ENCODE measurements at places on chromosomes 13 and 19.
A peak's percentile ranks its signal among the peaks of the same experiment; 100 is the strongest.

- no peak for DNase-seq
Observed at GRCh38 chr19:12996406-12997094, 1.3 kb downstream of the NFIX start.

DNA sequence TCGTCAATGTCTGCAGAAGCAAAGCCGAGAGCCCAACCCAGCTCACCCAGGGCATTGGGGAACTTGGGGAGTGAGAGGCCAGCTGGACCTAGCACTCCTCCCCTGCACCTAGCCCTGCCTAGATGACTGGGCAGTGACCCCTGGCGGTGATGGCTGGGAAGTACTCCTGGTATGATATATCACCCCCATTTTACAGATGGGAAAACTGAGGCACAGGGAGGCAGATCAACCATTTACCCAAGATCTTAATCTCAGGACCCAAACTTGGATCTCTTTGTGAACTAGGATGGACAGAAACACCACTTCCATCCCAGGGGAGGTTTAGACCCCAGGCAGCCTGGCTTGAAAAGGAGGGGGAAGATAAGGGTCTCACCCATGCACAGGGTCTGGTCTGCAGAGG, 43.5 kb downstream of the CCL25 start:
- DNase-seq = no peak

GRCh38 chr13:110331362-110331761, 24.3 kb downstream of the COL4A2 start:
- peak; percentile 14 for DNase-seq

DNA sequence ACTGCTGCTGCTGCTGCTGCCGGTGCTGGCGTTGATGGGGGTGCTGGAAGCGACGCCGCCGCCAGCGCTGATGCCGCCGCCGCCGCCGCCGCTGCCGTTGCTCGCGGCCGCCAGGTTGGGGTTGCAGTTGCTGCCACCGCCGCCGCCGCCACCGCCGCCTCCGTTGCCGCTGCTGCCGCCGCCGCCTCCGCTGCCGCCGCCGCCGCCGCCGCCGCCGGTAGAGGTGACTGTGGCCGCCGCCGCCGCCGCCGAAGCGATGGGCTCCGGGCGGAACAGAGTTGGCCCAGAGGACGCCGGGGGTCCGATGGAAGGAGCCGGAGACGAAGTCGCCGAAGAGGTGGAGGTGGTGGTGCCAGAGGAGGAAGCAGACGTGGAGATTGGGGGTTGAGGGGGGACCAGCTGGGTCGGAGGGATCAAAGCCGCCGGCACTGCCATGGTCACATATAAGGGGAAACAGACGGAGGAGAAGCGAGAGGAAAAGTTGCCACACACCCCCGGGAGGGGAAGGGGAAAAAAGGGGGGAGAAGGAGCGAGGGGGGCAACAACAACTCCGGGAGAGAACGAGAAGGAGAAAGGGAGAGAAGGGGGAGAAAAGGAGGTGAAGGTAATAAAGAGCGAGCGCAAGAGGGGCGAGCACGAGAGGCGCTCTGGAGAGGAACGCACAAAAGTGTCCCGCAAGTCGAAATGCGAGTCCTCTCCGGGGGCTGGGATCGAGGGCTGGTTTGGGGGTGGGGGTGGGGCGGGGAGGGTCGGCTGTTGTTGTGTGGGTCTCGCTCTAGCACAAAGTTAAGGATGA, 471 bp downstream of the DACH1 start:
- DNase-seq = no peak

GRCh38 chr13:33127009-33127551, 110.9 kb downstream of the KL start:
- no peak for DNase-seq

DNA sequence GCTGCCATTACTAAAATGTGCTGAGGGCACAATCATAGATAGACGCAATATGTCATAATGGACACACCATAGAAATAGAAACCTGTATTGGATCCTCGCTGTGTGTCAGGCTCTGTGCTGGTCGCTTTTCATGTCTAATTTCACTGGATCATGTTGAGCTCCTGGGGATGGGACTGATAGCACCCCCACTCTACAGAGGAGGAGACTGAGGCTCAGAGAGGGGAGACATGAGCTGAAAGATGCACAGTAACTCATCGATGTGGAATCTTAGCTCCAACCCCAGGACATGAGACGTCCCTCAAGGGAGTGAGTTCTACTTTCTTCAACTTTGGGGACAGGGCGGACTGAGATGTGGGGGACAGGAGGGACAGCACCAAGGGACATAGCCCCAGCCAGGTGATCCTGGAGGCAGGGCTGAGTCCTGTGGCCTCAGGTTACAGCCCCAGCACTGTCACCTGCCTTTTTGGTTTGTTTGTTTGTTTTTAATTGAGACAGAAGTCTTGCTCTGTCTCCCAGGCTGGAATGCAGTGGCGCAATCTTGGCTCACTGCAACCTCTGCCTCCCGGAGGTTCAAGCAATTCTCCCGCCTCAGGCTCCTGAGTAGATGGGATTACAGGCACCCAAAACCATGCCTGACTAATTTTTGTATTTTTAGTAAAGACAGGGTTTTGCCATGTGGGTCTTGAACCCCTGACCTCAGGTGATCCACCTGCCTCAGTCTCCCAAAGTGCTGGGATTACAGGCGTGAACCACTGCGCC, 6.6 kb upstream of the GIPC1 start:
- peak; percentile 74 for DNase-seq

DNA sequence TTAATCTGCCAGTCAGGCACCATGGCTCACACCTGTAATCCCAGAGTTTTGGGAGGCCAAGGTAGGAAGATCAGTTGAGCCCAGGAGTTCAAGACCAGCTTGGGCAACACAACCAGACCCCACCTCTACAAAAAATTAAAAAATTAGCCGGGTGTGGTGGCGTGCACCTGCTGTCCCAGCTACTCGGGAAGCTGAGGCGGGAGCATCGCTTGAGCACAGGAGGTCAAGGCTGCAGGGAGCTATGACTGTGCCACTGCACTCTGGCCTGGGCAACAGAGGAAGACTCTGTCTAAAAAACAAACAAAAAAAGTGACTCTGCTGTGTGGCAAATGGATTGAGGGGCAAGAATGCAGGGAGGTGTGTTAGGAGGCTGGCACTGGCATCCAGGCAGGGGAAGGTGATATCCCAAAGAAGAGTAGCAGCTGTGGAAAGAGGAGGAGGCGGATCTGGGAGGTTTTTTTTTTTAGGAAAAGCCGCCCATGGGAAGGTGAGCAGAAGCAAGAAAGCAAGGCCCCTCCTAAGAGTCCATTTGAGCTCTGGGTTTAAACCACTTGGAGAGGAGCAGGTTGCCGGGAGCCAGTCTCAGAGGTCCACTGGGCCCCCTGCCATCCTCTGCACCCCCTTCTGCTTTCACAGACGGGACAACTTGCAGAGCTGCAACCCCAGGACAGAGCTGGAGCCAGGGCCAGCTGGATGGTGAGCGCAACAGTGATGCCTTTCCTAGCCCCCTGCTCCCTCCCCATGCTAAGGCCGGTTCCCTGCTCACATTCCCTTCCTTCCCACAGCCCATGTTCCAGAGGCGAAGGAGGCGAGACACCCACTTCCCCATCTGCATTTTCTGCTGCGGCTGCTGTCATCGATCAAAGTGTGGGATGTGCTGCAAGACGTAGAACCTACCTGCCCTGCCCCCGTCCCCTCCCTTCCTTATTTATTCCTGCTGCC, 2.1 kb downstream of the HAMP start:
- no peak for DNase-seq
